ENCODE measurements at places on chromosomes 7 and 10. TPM values are rescaled to one million over a fixed set of nuclear protein-coding genes. Genes with fewer than 3 reads are reported as not detected.

DNA sequence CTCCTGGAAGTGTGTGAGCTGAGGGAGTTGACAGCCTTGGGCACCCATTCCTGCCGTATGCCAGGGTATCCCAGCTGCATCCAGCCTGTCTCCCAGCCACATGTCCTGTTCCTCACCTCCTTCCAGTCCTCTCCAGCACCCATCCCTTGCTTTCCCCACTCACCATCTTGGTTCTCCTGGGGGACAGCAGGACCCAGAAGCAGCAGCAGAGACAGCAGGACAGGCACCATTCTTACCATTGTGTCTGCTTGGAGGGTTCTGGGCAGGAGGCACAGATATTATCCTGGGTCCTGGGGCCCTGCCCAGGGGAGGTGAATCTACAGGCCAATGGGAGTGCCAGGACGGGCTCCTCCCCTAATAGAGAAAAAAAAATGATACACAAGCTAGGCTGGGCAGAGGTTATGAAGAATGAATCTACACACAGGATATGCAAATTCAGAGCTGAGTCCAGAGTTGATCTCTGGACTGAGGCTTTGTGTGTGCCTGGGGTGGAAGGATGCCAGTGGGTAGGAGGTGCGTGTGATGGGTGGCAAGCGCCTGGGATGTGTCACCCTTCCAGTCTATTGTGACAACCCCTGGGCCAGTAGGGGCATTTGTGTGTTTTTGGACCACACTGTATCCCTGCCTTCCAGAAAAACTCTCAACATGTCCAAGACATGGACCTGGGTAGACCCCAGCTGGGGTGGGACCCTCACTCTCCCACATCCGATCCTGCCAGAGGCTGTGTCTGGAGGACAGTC lies at the start of gene AZGP1:
Gene AZGP1, minus strand, starts transcription at position 250 of the 740 bp plus-strand sequence. Its CDS starts 11 bp downstream, at position 239.
- no peak for DNase-seq

- DNase-seq, result no peak
Measured at GRCh38 chr10:117284716-117285494, 44.0 kb downstream of the SLC18A2 start.

- peak; percentile 39 for DNase-seq
Measured at GRCh38 chr10:132972986-132973902, 30.9 kb upstream of the CFAP46 start.

Gene MEST
- 2.5 TPM for total RNA-seq

Gene ELN
- total RNA-seq, result not detected

Gene SPDYE16
- not detected for total RNA-seq

GRCh38 chr7:101782476-101782875 lies 35.0 kb upstream of the CUX1 start:
- no peak for DNase-seq

- no peak for DNase-seq
Measured at GRCh38 chr7:75937958-75938786, 23.2 kb downstream of the POR start.

- no peak for DNase-seq
Measured at GRCh38 chr10:101003639-101004206, 4.1 kb downstream of the LZTS2 start.

- DNase-seq, result no peak
Measured at GRCh38 chr10:130224228-130224627, 88.0 kb downstream of the GLRX3 start.

Gene H2BK1
- total RNA-seq, result not detected

Gene CLEC2L
- not detected for total RNA-seq

Gene GPR15LG
- total RNA-seq, result not detected

GRCh38 chr7:40329601-40330153 lies 194.9 kb downstream of the SUGCT start:
- no peak for DNase-seq

Gene CHCHD2
- 742 TPM for total RNA-seq

- peak; percentile 31 for DNase-seq
Measured at GRCh38 chr10:79340646-79341244, 6.5 kb upstream of the PPIF start.

Gene TYSND1
- total RNA-seq, result 15.4 TPM

DNA sequence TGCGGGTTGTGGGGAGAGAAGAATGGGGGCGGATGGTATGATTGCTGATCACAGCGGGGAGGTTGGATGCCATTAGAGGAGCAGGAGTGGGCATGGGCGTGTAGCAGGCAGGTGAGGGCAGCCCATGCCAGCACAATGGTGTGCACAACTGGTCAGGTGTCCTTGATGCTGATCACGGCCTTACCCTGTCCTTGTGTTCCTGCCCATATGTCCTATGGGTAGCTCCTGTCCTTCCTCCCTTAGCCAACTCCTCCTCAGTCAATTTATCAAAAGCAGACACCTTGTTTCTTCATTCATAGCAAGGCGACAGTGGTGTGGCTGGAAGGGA lies 30.7 kb downstream of the WDR86 start:
- no peak for DNase-seq

- DNase-seq, result no peak
Measured at GRCh38 chr7:41459623-41460261, 243.1 kb downstream of the INHBA start.

Gene CPXM2
- not detected for total RNA-seq

Gene SOSTDC1
- not detected for total RNA-seq

DNA sequence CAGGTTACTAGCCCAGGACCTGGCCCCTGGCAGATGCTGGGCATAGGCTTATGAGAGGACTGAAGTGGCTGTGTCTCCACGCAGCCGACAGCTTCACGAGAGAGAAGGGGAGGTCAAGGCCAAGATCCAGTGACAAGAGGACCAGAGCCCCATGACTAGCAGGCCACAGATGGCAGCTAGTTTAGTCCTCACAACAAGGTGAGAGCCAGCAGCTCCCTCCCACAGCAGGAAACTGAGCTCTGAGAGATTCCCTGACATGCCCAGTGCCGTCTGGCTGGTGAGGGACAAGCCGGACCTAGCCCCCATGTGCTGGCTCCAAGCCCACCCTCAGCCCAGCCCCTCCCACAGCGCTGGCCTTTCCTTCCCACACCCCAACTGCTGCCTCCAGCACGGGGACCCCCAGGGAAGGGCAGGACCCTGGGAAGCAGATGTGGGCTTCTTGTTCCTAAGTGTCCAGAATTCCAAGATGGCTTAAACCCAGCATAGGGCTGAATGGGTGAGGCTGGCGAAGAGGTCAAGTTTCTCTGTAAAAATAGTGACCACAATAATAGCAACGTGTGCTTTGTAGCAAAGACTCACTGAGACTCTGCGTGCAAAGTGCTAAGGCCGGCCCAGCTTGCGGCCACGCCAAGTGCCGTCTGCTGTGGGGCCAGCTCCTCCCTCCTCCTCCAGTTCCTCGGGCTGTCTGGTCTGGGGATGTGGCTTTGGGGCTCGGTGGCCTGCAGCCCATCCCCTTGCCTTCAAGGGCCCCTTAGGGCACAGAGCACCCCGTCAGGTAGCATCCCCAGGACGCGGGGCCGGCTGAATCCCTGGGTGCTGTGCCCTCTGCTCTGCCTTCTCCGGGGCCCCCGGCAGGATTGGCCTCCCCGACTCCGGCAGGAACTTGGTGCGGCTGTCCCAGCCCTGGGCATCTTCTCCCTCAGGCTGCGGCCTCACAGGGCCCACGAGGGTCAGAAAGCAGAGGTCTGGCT lies 7.8 kb upstream of the FAM20C start:
- DNase-seq, result no peak

Gene TDRD1
- 0.31 TPM for total RNA-seq

Gene HKDC1
- total RNA-seq, result 0.41 TPM

- no peak for DNase-seq
Measured at GRCh38 chr7:14839307-14839706, 63.2 kb downstream of the DGKB start.

GRCh38 chr10:71001470-71001869 lies 113.1 kb upstream of the PCBD1 start:
- no peak for DNase-seq

DNA sequence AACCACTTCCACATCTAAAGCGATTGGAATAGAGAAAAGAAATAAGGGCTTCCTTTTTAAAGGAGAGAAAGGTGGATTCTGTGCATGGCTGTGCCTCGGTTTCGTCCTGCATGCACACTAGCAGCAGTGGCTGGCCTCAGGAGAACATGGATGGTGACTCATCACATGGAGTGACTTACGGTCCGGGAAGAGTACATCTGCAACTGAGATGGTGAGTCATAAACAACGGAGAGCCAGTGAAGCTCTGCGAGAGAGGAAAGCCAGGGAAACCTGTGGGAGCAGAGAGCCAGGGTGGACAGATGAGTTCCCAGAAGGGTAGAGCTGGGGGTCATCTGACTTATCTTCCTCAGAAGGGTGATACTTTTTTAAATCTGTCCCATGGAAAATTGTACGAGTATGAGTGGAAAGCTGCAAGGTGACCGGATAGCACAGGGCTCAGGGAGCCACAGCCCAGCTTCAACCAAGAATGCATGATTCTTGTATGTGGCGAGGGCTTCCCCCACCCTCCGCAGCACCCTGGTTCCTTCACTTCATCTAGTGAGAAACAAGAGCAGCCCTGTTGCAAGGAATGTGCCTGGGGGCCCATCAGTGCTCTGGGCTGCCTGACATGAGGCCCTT lies 259.1 kb downstream of the KLF6 start:
- DNase-seq, result no peak

Gene IRF5
- total RNA-seq, result 9.7 TPM

GRCh38 chr10:80460399-80461207 lies 6.5 kb downstream of the TSPAN14 start:
- no peak for DNase-seq

- no peak for DNase-seq
Measured at GRCh38 chr10:117610321-117610720, 67.8 kb downstream of the EMX2 start.

Gene CRHR2
- not detected for total RNA-seq

DNA sequence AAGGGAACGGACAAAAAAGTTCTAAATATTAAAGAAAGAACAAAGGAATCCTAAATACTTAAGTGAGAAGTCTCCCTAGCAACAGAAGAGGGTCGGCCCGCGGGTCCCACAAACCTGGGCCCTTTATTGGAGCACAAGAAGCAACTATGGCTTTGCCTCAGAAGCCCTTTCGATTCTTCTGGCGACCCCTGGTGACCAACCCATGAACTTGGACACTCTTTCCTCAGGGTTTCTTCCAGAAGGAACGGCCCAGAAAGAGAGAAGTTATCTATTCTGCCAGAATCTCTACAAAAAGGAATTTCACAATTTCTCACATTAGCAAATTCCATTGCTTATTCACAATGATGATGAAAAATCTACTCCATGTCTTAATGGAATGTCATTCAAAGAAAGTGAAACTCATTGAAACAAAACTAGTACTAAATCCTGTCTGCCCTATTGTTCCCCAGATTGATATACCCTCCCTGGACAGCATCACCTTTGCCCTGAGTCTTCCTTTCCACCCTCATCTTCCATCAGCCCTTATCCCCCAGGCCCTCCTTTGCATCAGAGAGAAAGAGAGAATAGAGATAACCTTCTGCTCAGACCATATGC lies 43.7 kb downstream of the CPVL start:
- peak; percentile 24 for DNase-seq

Gene KNDC1
- 0.07 TPM for total RNA-seq

- DNase-seq, result no peak
Measured at GRCh38 chr7:78082556-78082955, 284.0 kb downstream of the PHTF2 start.

Gene TMEM26
- total RNA-seq, result not detected

GRCh38 chr10:78684947-78685346 lies 383.8 kb upstream of the ZMIZ1 start:
- no peak for DNase-seq

DNA sequence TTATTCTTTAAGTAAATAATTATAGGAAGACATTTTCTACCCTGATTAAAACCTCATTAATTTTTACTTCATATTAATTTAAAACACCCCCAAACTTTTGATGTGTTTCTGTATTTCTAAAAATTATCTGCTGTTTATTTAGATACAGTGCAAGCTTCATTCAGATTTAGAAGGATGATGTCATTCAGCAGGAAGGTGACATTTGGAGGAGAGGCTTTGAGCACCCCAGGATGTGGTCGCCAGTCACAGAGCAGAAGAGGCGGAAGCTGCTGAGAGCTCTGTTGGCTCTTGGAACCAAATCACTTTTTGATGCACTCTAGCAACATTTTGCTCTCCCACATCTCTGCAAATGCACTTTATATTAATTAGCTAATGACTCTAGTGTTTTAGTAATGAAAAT lies 233.9 kb upstream of the CACNA2D1 start:
- no peak for DNase-seq

GRCh38 chr7:128672927-128673517 lies 930 bp downstream of the GARIN1A start:
- no peak for DNase-seq

DNA sequence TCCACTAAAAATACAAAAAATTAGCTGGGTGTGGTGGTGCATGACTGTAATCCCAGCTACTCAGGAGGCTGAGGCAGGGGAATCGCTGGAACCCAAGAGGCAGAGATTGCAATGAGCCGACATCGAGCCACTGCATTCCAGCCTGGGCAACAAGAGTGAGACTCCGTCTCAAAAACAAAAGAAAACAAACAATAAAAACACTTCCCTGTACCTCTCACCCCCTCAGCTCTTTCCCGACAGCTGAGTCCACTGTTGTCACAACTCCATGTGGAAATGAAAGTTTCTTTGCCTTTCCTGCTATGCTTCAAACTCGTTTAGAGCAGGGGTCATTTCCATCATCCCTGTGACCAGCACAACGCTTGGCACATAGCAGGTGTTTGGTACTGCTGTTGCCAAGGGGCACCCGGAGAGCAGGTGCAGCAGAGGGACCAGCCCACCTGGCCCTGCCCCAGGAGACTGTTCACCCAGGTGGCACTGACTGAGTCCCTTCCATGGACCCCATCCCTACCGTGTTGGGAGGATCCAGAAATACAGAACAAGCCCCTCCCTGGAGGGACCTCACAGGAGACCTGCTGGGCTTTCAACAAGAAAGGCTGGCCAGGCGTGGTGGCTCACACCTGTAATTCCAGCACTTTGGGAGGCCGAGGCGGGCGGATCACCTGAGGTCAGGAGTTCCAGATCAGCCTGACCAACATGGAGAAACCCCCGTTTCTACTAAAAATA lies 4.9 kb downstream of the TMEM130 start:
- DNase-seq, result no peak

DNA sequence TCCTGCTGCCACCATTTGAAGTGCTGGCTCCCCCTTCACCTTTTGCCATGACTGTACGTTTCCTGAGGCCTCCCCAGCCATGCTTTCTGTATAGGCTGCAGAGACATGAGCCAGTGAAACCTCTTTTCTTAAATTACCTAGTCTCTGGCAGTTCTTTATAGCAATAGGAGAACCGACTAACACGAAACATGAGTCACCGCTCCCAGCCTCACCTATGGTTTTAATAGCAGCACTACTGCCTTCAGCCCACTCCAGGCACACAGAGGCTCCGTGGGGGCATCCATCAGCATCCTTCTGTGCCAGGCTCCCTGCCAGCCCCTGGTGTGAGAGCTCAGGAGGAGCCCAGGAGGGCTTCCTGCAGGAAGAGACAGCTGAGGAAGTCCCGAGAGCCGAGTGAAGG lies 5.5 kb upstream of the ZNF316 start:
- DNase-seq, result no peak

DNA sequence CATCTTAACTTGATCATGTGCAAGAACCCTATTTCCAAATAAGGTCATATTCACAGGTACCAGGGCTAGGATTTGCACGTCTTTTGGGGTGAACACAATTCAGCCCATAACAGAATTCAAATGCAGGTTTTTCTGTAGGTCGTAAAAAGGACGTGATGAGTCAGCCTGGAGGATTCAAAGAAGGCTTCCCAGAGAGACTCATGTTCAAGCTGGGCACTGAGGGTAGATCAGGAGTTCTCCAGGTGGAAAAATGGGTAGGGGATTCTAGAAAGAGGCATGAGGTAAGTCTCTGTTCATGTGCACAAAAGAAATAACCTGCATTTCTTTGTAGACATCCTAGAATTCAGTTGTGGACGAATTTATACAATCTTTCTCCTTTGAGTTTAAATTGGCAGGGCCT lies 160.4 kb downstream of the RPS24 start:
- no peak for DNase-seq

Gene CALML3
- not detected for total RNA-seq
